Lower leg skin (tissue), 4 donors: ENCODE measurements at places on chromosomes 3 and 15. TPM values are rescaled to one million over a fixed set of nuclear protein-coding genes. Genes with fewer than 3 reads are reported as not detected.

GRCh38 chr15:58329781-58330671, 101.8 kb upstream of the LIPC start:
- no peak for DNase-seq

- DNase-seq = peak; percentile 51
These were observed 551 bp downstream of the DNAJC13 start for GRCh38 chr3:132417695-132418411.

- DNase-seq = no peak
These were observed 48.4 kb downstream of the EPHA3 start for GRCh38 chr3:89155811-89156210.

Gene ZNF197
- total RNA-seq = 14.9 TPM

DNA sequence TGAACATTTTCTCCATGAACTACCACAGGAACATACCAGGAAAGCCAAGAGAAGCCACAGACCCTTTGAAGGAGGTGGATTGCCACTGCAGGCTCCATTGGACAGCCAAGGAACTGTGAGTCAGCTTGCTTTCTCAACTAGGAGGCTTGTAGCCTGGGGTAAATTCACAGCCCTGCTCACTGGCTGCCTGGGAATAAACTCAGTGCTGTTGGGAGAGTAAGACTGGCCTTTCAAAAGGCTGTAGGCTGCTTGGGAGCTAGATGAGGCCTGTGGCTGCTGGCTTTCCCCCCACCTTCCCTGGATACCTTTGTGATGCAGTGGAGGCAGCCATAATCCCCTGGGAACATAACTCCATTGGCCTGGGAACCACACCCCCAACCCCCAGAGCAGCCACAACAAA, 223.5 kb upstream of the RBMS3 start:
- DNase-seq = no peak

DNA sequence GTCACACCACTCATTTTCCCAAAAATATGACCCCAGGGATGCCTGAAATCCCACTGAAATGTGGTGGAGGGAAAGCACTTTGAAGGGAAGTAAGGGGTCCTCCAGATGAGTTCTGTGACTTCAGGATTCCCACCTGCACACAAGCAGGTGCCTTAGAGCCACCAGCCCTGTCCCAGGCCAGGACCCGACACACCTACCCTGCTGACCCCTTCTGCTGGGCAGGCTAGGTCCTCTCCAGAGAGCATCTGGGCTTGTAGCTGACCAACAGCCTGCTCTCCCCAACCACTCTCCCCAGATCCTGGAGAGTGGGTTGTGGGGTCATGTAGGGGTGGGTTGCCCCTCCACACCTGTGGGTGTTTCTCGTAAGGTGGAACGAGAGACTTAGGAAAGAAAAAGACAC, 14.9 kb upstream of the CILP start:
- DNase-seq = no peak

DNA sequence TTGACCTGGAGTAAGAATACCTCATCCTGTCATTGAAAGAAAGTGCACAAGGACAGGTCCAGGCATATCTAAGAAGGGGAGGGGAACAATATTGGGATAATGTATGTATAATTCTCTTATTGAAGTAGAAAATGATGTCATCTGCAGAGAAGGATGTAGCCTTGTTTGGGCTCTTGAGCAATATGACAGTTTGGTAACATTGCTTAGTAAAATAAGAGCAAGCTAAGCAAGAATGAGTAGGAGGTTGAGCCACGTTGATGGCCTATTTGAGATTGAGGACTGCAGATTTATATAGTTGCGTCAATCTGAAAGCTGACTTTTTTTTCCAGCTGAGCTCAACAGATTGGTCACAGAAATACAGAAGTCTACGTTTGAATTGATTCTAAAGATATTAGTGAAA, 145.2 kb downstream of the FILIP1L start:
- no peak for DNase-seq

DNA sequence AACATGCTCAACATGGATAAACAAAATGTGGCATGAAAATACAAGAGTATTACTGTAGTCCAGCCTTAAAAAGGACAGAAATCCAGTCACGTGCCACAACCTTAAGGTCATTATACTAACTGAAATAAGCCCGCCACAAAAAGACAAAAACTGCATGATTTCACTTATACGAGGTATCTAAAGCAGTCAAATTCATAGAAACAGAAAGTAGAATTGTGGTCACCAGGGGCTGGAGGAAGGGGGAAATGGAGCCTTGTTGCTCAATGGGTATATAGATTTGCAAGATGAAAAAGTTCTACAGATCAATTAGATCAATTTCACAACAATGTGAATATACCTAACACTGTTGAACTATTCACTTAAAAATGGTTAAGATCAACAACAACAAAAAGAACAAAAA, 7.4 kb downstream of the GLB1 start:
- DNase-seq = no peak

DNA sequence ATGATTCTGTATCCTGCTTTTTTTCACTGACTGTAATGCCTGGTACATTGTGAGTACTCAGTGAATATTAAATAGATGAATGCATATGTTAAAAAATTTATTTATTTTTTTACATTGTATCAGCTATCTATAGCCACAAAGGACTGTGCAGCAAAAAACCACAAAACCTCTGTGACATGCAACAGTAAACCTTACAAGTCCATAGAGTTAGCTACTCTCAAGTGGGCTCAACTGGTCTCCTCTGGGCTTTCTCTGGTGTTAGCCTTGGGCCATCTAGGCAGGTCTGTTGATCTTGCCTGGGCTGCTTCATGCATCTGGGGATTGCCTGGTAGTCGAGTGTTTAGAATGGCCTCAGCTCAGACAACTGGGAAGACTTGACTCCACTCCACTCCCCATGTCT, 35.3 kb downstream of the OTOL1 start:
- DNase-seq = no peak

GRCh38 chr3:114929971-114930732, 216.9 kb downstream of the ZBTB20 start:
- DNase-seq = no peak

- DNase-seq = no peak
These were observed 174.6 kb upstream of the TBL1XR1 start for GRCh38 chr3:177371888-177372287.

- no peak for DNase-seq
These were observed 35.8 kb downstream of the ST8SIA2 start for GRCh38 chr15:92429378-92430068.

Gene MESP1
- 1.2 TPM for total RNA-seq

Gene CD80
- not detected for total RNA-seq

- DNase-seq = no peak
These were observed 246.1 kb downstream of the SI start for GRCh38 chr3:164832216-164832615.

- no peak for DNase-seq
These were observed 77.2 kb downstream of the GREM1 start for GRCh38 chr15:32794973-32795372.

Gene ROPN1B
- total RNA-seq = 14.1 TPM

- DNase-seq = peak; percentile 88
These were observed 18.1 kb upstream of the SCN10A start for GRCh38 chr3:38834110-38834509.

- DNase-seq = no peak
These were observed 23.7 kb upstream of the NECTIN3 start for GRCh38 chr3:111047812-111048435.

GRCh38 chr3:76969996-76970615, 69.8 kb upstream of the ROBO2 start:
- DNase-seq = no peak

- DNase-seq = peak; percentile 88
These were observed 12.7 kb upstream of the TSPAN3 start for GRCh38 chr15:77083381-77084160.

- peak; percentile 88 for DNase-seq
These were observed 104.4 kb upstream of the GOLGA6L6 start for GRCh38 chr15:20645956-20646355.
